GM12892 (cell line): ENCODE measurements at places on chromosomes 3 and 15.

DNA sequence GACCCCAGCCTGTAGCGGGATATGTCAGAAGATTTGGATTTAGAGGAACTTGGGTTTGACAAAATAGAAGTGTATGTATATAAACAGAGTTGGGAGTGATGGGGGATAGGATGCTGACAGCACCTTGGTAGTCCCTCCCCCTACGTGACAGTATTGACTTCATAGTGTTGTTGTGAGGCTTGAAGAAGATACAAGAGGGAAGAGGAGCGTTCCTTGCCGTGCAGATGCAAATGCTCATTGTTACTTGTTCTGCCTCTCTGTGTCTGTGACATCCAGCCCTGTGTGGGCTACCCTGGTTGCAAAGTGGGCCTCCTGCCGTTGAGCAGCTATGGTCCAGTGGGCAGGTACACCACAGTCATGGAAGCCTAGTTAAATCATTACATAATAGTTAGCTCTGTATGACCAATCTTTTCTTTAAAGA lies 45.0 kb downstream of the SMAD3 start:
- no peak for DNase-seq

- DNase-seq: no peak
Measured at GRCh38 chr3:66618066-66618465, 117.2 kb upstream of the LRIG1 start.

DNA sequence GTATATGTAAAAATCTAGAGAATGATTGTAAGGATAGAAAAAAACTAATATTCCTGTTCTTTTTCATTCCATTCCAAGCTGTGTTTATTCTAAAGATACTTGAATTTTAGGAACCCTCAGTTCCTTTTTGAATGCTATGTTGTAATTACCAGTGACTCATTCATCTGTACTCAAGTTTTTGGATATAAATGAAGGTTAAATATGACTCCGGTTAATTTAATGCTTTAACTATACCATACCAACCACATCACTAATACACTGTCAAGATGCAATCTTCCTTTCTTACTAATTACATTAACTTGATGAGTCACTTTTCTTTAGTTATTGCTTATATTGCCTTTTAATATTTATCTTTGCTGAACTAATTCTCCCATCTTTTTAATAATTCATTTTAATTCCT lies 68.8 kb upstream of the ZNF148 start:
- DNase-seq: no peak

DNA sequence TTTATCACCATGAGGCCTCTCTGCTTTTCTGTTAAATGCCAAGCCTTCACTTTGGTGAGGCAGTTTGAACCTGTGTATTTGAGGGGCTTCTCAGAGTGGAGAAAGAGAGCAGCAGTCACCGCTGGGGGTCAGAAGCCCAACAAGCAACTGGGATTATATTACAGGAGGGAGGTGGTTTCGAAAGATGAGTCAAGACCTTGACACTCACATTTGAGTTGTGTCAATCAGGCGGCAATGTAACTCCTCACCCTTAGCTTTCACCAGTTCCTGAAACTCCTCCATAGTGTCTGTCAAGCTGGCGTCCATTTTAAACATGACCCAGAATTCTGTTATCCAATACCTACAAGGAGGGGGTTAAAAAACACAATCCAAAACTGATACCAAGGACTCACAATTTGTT lies 46.5 kb downstream of the RASGRP1 start:
- no peak for DNase-seq

- no peak for DNase-seq
Measured at GRCh38 chr3:176935194-176935888, 261.9 kb downstream of the TBL1XR1 start.

DNA sequence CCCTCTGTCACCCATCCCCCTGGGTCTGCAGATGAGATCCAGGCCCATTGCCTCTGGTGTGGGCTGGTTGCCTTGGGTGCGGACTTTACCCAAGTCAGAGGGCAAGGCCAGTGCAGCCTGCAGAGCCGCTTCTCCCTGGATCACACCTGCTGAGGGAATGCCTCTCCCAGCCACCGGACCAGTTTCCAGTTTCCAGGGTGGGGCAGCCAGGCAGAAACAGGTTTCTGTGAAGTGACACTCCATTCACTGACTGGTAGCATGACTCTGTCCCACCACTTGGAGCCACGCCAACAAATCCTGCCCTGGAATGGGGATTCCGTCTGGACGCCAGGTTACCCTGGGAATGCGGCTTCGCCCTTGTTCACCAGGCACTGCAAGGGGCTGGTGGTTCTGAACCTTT lies 30.0 kb downstream of the PAQR5 start:
- no peak for DNase-seq

GRCh38 chr3:139538733-139539132 lies 809 bp downstream of the RBP1 start:
- no peak for DNase-seq

- DNase-seq: peak; percentile 22
Measured at GRCh38 chr3:65732051-65732935, 306.4 kb downstream of the MAGI1 start.

DNA sequence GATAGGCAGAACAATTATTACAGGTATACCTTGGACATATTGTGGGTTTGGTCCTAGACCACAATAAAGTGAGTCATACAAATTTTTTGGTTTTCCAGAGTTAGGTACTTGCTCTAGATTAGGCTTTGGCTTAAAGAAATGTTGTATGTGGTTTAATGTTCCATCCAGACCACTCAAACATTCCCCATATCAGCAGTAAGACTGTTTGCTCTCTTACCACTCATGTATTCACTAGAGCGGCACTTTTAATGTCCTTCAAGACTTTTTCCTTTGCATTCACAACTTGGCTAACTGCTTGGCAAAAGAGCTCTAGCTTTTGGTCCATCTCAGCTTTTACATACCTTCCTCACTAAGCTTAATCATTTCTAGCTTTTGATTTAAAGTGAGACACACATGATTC lies 250.5 kb upstream of the SETMAR start:
- no peak for DNase-seq

GRCh38 chr3:101128001-101128400 lies 134.8 kb upstream of the ABI3BP start:
- DNase-seq: no peak

GRCh38 chr3:148319161-148319915 lies 378.4 kb upstream of the AGTR1 start:
- no peak for DNase-seq

- no peak for DNase-seq
Measured at GRCh38 chr15:68518046-68518445, 60.7 kb upstream of the CORO2B start.

DNA sequence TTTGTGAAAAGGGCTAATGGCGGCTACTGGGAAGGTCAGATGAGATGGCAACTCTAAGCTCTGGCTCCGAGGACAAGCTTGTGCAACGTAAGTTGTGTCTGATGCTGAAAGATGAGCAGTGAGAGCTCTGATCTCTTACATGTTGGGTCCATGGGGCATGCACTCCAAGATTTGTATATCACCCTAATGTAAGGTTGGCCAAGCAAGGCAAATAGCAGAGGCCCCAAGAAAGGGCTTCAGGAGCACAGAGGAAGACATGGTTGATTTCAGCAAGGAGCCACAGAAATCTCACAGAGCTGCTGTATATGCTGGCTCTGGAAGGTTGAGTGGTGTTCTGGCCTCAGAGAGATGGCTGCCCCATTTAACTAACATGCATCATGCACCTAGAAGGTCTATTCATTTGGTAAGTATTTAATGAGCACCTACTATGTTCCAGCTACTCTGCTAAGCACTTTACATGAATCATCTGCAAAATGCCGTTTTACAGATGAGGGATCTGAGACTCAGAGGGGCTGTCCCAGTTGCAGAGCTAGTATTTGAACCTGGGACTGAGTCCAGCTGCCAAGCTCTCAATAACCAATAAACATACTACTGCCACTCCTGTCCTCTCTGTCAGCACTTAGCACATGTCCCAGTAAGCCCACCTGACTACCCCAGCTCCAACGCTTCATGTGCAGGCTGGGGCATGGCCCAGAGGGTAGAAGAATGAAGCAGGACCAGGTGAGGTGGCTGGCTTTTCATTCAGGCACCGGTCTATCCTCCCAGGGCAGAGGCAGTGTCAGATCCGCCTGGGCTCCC lies 27.8 kb upstream of the ATP2B2 start:
- DNase-seq: no peak

GRCh38 chr15:49815950-49816349 lies 195.1 kb downstream of the DTWD1 start:
- no peak for DNase-seq

DNA sequence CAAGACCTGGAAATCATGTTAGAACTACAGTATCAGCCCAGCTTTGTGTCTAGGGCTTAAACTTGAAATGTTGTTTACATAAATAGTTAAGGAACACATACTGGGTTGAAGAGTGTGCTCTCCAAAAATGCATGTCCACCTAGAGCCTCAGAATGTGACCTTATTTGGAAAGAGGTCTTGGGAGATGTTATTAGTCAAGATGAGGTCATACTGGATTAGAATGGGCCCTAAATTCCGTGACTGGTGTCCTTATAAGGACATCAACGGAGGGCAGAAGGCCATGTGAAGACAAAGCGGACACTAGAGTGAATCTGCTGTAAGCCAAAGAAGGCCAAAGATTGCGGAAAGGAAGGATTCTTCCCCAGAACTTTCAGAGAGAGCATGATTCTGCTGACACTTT lies 759.2 kb upstream of the CFAP20DC start:
- DNase-seq: no peak

GRCh38 chr15:45262906-45263461 lies 10.9 kb downstream of the SLC28A2 start:
- DNase-seq: no peak

DNA sequence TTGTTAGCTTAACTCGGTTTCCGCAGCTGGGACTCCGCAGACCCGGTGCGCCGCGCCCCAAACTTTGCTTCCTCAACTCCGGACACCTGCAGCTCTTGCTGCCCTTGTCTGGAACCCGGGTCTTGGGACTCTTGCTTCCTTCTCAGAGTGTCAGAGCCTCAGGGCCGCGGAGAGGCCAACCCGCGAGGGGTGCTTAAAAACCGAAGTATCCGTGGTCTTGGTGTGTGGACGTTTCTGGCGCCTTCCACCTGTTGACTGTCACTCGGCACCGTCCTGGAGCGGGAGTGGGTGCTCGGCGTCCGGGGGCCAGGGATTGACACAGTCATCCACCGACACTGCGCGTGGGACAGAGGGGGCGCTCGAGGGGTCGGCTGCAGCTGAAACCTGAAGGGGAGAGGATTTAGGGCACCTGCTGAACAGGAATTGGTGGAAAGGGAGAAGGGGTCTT lies 386 bp downstream of the SQOR start:
- DNase-seq: peak; percentile 33

DNA sequence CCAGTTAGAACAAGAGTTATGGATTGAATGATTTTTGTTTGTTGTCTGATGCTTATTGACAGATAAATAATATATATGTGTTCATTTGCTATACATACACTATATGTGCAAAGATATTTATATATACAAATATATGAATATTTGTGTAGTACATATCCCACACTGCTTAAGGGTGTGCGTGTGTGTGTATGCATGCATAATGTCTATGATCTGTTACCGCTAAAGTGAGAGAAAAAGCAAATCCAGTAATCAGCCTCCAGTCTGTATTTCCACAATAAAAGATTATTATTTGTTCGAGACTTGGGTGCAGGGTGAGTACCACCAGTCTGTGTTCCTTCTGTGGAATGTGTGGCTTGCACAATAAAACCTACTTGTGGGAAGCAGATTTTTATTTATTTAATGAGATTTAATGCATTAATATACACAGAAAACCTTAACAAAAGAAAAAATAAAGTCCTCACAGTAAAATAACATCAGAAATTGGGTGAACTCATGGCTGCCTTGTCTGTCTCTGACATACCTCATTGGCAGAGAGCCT lies 366.0 kb upstream of the TBL1XR1 start:
- no peak for DNase-seq

DNA sequence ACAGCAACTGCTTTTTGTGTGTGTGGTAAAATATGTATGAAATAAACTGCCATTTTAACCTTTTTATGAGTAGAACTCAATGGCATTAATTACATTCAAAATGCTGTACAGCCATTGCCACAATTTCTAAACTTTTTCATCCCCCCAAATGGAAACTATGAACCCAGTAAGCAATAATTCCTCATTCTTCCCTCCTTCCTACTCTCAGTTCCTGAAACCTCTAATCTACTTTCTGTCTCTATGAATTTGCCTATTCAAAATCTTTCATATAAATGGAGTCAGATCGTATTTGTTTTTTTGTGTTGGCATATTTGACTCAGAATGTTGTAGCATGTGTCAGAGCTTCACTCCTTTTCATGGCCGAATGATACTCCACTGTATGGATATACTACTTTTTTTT lies 5.3 kb upstream of the BLM start:
- DNase-seq: no peak

DNA sequence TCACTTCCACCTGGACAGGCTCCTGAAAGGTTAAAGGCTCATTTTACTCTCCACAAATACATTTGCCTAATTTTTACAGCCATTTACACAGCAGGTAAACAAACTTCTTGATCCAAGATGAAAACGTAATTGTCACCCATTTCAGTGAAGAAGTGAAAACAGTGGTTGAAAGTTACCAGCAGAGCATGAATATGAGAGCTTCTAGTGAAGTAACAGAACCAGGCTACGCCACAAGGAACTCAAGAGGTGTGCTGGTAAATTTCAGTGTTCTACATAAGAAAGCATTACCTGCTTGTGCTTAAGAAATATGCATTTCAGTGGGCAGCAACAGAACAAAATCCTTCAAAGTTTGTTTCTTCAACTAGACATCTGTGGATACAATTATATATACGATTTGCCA lies 113.2 kb downstream of the MECOM start:
- DNase-seq: no peak

DNA sequence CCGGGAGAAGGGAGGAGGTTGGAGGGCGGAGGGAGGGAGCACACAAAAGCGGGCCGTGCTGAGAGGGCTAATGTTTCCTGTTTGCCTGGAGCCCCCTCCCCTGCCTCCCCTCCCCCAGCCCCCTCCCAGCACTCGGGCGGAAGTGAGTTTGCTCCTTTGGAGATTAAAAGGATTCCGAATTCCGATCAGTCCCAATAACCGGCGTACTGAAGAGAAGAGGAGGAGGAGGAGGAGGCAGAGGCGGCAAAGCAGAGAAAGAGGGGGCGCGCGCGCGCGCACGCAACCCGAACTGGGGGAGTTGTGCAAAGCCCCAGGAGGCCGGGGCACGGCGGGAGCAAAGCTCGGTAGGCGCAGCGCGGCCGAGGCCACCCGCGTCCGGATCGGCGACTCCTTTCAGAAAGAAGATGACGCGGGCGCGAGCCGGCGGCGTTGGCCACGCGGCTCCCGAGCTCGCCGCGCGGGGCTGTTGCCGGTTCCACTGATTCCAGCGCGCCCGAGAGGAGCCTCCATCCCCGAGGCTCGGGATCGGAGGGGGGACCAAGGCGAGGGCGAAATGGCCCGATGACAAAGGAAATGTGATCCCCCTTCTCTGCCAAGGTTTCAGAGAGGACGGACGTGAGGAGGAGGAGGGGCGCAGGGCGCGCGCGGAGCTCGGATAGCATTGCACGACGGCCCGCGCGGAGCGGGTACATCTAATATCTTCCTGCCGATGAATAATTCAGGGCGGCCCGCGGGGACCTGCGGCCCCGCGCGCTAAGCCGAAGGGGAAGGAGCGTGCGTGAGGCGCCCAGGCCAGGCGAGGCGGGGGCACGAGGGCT lies 1.1 kb upstream of the TRIM71 start:
- DNase-seq: peak; percentile 37

GRCh38 chr3:161409858-161410257 lies 38.5 kb upstream of the SPTSSB start:
- DNase-seq: no peak

- DNase-seq: no peak
Measured at GRCh38 chr3:111619833-111620232, 24.7 kb upstream of the ZBED2 start.
